Smooth muscle cell of the pulmonary artery (primary cell): ENCODE measurements at places on chromosomes 3 and 15. TPM values are rescaled to one million over a fixed set of nuclear protein-coding genes. Genes with fewer than 3 reads are reported as not detected.

The ULK3 gene
- total RNA-seq, result 14.5 and 28.5 TPM in 2 replicates

The PLA2G4B gene
- total RNA-seq, result 1.1 and 1.2 TPM in 2 replicates

The TUSC7 gene
- total RNA-seq, result not detected in 2 replicates

The PP2D1 gene
- total RNA-seq, result not detected in 2 replicates

The DPH3 gene
- total RNA-seq, result 23.1 and 23.7 TPM in 2 replicates

The CLDND1 gene
- total RNA-seq, result 94.2 and 112 TPM in 2 replicates

The VPS8 gene
- 70.4 and 75.1 TPM in 2 replicates for total RNA-seq
